GM20000 (cell line): ENCODE measurements at places on chromosomes 3 and 15.

DNA sequence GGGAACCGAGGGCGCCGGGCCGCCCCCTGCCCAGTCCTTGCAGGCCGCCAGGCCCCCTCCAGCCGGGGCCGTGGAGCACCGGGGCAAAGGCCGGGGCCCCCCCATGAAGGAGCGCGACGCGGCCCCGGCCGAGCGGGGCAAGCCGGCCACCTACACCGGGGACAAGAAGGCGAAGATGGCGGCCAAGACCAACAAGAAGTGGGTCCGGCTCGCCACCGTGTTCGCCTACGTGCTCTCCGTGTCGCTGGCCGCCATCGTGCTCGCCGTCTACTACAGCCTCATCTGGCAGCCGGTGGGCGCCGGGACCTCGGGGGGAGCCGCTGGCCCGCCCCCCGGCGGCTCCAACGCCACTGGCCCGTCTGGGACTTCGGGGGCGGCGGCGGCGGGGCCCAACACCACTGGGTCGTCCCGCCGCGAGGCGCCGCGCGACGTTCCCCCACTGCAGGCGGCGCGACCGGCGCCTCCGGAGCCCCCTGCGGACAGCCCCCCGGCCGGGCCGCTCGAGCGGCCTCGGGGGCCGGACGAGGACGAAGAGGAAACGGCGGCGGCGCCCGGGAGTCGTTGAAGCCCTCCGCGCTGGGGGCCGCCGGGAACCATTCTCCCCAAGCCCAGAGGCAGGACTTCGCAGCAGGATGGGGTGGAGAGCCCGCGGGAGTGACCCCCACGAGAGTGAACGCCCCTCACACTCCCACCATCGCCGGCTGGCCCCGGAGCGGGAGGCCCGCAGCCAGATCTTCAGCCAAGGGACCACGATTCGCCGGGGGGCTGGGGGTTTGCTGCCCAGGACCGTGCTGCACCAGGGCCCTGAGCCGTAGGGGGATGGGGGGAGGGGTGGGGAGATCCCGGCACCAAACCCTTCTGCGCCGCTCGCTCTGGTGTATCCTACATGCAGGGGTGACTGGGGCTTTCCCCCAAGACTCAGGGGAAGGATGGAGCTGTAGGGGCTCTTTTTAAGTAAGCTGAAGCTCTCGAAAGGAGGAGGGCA lies 753 bp downstream of the INAFM2 start:
- no peak for DNase-seq

DNA sequence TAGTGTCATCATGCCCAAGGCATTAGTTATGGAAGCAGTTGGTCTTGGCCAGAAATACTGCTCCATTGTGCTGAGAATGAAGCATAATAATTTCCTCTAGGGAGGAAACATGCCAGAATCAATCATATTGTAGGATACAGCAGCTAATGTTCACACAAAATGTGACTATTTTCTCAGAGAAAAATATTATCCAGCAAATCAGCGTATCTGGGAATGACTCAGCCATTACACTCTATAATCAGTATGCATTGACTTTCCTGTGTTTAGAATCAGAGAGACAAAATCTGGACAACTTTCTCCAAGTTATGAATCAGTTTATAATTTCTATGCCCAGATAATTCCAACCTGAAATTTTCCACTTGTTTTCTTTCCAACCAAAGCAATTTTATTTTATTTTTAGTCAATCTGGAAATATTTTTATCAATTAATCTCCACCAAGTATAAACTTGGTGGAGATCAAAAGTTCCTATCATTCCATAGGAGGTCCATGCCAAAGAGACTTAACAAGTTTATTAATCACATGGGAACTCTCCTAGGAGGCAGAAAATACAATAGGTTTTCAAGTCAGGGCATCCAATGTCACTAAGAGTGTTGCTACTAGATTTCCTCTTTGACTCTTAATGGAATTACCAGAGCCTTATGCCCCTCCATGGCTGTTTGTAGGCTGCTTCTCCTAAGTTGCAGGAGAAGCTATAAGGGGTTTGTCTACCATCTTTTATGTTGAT lies 36.4 kb downstream of the SUCNR1 start:
- DNase-seq, result no peak

DNA sequence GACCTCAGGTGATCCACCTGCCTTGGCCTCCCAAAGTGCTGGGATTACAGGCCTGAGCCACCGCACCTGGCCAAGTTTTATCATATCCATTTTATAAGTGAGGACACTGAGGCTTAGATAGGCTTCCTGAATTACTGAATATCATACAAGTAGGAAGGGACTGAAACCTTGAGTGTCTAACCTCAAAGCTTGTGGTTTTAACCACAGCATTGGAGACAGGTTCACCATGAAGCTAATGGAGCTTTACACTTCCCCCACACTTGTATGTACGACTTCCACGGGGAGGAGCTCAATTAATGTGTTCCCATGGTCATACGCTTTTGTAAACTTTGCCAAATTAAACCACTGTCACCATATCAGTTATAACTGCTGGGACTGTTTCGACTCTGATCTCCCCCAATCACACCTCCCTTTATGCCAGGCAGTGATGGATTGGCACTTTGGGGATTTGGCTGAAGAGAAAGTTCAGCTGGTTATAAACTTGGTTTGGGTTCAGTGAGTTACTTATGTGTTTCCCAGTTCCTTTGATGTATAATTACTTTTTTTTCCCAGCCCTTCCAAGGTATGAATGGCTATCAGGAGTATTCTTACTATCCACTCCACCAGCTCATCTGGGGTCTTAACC lies 38.4 kb upstream of the MEIS2 start:
- no peak for DNase-seq

DNA sequence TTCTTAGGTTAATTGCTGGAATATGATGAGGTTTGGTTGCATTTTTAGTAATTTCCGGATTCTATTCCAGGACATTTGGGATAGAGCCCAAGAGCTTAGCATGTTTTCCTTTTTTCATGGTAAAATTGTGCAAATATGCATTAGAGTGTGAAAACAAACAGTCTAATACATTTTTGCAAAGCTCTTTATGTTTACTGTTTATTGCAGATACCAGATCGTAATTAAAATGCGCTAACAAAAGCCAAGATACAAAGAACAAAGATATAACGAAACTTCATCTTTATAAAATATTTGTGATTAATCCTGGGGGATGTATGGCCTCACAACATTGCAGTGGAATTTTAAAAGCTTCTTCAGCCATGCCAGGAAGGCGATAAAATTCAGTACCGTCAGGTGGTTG lies 94.5 kb upstream of the TBC1D5 start:
- DNase-seq, result no peak

DNA sequence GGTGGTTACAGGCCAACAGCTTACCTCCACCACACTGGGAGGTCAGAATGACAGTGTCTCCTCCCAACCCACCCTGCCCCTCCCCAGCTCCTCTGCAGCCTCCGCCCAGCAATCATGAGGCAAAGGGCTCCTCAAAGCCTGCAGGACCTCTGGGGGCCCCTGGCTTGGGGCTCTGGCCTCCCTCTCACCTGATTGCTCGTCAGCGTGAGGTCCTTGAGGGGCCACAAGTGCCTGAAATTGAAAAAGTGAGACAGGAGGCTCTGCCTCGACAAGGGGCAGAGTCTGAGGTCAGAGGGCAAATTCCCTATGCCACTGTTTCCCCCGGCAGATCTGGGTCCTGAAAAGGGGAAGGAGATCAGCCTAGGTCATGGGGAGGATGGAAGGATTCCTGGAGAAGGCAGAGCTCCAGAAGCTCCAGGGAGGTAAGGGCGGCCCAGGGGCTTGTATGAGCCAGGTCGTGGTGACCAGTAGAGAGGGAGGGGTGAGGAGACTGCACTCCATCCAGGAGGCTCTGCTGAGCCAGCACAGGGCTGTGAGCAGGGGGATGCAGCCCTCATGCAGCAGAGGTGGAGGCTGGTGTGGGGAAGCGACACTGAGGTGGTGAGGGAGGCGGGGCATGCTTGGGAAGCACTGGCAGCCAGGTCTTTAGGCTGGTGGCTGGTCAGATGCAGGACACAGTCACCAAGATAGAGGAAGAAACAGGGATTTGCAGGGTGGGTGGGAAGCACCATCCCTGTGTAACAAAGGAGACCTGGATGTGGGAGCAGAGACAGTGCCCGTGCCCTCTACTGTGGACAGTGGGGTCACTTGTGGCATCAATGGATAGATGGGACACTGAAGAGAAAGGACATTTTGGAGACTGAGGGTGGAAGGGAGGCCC lies 20.1 kb downstream of the ALS2CL start:
- DNase-seq, result no peak

- peak; percentile 35 for DNase-seq
These were observed 51.9 kb downstream of the CCK start for GRCh38 chr3:42214064-42214463.

DNA sequence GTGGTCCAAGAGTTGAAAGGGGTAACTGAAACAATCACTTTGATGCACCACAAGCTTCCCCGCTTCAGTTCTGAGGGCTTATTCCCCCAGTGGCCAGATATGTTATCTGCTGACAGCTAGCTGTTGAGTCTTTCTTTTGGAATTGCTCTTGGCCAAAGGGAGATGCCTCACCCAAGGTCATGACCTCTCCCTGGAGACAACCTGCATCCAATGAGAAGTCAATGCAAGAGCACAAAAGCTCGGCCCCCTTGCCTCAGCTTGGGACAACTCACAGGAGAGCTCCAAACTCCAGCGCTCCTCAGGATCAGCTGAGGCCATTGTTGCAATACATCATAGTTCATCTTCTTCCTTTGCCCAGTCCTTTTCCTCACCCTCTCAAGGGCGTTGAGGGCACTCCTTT lies 31.0 kb upstream of the THBS1 start:
- no peak for DNase-seq

GRCh38 chr15:81786776-81787175 lies 259.0 kb downstream of the MEX3B start:
- DNase-seq, result no peak

DNA sequence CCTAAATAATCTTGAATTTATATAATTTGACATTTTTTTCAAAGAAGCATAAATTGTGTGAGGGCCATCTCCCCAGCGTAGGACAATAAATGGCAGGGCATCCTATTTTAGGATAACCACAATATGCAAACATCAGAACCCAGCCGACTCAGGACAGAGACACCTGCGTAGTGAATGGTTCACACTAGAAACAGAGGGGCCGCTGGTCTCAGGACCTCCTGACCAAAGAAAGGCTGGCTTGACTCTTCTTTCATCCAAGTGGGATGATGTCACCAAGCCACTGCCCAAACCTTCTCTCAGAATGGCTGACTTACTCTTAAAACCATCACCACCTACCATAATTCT lies 162.1 kb downstream of the FOXP1 start:
- DNase-seq, result no peak

DNA sequence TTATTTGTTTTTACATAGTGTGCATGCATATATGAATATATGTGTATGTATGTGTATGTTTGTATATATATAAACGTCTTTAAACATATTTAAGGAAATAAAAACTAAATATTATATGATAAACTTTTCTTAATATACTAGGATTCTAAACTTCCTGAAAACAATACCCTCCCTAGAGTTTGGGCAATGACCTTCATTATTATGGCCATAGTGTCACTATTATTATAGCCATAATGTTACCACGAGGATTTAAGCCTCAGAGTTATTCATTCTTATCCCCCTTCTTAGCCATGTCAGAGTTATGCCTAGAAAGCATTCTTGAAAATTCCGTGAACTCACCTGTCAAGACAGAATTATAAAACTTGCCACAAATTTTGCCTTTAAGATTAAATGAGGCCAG lies 335.5 kb downstream of the ERC2 start:
- DNase-seq, result no peak

- DNase-seq, result no peak
These were observed 111.5 kb downstream of the RSRC1 start for GRCh38 chr3:158221426-158221825.
